GM04504 (cell line): ENCODE measurements at places on chromosomes 12 and 14.

GRCh38 chr12:50788561-50788960 lies 24.7 kb downstream of the ATF1 start:
- DNase-seq: peak; percentile 53

GRCh38 chr14:44866770-44867169 lies 95.0 kb downstream of the KLHL28 start:
- no peak for DNase-seq

DNA sequence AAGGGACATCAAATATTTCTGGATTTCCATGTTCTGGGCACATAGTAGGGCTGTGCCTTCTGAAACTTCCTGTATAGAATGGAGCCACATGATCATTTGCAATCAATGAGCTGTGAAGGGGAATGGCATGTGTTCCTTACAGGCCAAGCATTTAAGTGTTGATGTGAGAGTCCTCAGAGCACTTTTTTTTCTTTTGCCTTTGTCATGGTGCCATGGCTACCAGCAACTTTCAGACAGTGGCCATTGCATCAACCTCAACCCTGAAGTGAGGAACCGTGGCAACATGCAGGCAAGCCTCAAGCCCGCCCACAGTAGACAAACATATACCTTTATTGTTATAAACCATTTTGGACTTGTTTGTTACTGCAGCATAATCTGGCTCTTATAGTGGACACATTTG lies 948.1 kb downstream of the NRXN3 start:
- no peak for DNase-seq

DNA sequence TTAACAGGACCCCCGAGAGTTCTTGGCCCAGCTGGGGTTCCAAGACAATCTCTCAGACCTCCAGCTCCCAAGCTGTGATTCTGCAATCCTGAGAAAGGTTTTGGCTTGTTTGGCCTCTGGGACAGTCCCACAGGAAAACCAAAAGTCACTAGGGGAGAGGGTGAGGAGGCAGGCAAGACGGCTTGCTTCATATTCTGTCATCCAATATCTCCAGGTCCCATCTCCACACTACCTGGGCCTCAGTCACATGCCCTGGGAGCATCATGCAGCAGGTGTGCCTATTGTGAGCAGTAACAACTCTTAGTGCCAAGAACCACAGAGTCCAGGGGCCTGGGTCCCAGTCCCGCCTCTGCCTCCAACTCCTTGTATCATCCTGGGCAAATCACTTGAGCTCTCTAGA lies 1.7 kb downstream of the KRT79 start:
- no peak for DNase-seq
